ENCODE measurements at places on chromosomes 16 and 17.
A peak's percentile ranks its signal among the peaks of the same experiment; 100 is the strongest.

DNA sequence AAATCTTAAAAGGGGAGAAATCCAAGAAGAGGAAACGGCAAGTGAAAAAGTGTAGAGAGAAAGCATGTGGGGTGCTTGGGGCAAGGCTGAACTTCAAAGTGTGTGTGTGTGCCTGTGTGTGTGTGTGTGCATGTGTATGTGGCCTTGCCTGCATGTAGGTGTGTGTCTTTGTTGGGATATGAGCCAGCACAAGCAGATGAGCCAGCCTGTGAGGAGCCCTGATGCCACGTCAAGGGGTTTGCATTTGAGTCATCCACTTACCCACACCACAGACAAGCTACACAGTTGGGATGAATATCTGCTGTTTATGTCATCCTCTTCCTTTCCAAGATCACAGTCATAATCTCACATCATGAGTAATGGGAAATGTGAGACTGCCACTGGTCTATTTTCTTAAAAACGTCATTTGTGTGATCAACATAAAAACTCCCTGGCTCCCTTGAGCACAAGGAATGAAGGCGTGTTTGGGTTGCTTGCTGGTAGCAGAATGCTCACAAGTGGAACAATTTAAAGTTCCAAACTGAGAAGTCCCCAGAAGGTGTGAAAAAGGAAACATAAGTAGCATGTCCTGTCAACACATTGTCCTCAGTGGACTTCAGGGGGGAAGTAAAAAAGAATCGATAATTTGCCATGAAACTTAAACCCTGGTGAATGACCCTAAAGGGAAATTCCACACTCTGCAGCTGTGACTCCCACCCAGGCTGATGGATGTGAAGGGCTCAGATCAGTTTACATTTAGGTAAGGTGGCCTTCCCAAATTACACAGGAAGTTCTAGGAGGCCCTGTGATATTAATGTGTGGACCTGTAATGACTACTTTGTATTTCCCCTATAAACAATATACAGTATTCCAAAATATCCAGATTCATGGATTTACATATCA lies 14.7 kb downstream of the KCTD19 start:
- DNase-seq: peak; percentile 76

GRCh38 chr17:37671824-37672547 lies 28.7 kb upstream of the DDX52 start:
- no peak for DNase-seq

- DNase-seq: no peak
These were observed 2.1 kb downstream of the VAT1 start for GRCh38 chr17:43020030-43020621.

DNA sequence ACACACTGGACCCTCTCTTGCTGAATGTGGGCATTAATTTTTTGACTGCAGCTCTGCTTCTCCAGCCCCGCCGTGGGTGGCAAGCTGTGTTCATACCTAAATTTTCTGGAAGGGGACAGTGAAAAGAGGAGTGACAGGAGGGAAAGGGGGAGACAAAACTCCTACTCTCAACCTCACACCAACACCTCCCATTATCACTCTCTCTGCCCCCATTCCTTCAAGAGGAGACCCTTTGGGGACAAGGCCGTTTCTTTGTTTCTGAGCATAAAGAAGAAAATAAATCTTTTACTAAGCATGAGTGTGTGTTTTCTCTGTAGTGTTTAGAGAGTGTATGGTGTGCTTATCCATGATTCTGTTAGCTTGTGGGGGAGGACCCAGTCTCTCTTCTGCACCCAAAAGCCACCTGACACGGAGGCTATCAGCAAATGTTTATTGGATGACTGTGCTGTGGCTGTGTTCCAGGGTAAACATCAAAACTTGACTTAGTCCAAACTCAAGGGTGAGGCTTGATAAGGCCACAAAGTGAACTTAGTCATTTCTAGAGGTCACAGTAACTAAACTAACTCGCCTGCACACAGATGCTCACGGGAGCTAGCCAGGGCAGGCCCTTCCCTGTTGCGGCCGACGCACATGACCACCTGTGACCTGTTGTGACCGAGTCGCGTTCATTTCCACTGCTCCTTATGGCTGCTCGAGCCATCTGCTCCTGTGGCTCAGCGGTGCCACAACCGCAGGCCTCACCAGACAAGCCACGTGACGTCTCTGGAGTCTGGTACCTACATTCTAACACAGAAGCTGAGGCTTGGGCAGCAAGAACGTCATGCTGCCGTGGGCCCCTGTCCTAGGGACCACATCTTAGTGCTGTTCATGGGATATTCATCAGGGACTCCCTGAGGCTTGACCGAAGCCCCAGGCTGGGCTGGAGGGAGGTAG lies 9.8 kb upstream of the MED11 start:
- no peak for DNase-seq

DNA sequence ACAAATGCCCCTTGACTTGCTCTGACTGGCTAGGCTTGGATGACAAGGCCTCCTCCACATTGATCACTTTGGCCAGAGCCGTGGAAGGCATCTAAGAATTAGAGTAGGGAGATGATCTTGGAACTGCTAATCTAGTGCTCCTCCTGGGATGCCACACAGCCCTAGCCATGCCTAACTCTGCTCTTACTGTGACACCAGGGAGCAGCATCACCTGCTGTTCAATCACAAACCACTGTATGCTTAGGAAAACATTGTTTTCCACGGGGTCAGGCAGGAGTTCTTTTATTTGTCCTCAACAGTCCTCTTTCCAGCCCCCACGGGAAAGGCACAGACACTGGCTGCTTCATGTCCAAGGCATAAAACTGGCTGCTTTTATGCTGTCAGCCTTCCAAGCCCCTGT lies 46.3 kb downstream of the C16orf78 start:
- no peak for DNase-seq

DNA sequence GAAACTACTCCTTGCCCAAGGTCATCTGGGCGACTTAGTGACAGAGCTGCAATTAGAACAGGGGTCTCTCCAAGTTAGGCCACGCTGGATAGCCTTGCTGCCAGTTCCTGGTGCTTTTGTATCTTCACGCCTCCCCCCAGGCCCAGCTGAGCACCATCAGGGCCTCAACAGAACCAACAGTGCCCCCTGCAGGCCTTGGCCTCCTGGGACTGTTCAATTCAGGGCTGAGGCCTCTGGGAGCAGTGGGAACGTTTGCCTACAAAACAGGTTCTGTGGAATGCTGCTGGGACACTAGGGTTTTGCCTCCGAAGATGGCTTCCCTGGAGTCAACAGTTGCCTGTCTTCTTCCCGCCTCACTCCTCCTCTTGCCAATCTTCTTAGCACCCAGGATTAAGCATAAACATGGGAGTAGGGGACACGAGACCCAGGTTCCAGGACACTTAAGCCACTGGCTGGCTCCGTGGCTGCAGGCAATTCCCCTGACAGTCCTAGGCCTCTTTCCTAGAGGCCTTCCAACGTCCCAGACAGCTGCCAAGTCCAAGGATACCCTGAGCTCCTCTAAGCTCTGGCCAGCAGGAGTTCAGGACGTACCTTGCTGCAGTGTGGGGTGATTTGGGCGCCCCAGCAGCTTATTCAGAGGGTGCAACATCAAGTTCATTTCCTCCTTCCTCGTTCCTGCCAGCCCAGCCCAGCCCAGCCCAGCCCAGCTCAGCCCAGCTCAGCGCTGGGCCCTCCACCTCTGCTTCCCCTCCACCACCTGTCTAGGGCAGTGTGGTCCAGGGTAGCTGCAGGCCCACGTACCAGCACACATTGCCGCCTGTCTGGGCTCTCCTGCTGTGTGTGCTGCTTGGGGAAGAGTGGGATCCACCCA lies 246.6 kb upstream of the RPL38 start:
- peak; percentile 46 for DNase-seq

DNA sequence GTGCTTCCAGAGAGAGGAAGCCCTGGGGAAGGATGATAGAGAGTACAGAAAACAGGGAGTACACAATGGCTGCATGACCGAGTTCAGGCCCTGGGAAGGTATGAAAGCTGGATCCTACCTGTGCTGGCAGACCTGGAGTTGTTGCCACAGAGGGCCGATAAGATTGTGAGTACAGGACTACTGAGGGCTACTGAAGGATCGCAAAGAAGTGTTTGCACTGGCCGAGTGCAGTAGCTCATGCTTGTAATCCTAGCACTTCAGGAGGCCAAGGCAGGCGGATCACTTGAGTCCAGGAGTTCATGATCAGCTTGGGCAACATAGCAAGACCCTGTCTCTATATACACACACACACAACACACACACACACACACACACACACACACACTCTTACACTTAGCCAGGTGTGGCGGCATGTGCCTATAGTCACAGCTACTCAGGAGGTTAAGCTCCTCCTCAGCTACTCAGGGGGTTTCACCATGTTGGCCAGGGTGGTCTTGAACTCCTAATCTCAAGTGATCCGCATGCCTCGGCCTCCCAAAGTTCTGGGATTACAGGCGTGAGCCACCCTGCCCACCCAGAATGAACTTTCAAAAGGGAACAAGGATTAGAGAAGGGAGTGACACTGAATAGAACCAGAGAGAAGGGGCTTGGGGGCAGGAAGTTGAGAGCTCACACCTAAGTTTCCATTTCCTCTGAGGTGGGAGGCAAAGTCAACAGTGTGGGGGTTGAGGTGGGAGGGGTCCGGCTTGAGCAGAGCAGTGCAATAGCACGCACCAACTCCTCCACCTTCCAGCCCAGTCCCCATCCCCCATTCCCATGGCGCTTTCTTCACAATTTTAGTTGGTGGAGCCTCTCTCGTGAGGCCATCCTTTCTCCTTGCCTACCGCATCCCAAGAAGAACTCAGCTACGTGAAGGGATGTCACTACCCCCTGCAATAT lies 7.5 kb downstream of the SCIMP start:
- no peak for DNase-seq

DNA sequence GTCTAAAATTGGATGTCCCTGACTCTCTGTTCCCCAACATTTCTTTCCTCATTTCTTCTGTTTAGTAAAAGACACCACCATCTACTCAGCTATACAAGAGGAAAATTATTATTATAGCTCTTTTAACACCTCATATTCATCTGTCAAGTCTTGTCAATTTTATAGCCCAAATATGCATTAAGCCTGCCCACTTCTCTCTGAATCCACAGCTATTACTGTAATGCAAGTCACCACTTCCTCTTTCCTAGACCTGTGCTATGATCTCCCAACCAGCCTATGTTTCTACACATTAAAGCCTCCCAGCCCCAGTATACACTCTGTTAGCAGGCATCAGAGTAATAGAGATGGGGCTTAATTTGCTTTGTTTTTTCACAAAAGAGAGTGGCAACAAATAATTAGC lies 252.9 kb downstream of the GRIN2A start:
- DNase-seq: no peak

DNA sequence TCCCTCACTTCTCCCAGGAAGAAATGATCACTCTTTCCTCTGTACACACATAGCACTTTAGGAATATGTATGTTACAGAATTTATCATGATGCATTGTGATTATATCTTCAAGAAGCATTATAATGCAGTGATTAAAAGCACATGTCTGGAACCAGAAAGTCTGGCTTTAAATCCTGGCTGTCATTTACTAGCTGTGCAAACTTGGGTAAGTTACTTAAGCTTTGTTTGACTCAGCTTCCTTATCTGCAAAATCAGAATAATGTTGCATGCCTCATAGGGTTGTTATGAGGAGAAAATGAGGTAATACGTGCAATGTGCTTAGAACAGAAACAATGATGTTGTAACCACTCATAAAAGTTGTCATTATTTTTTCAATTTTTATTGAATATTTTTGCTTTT lies 156.3 kb upstream of the ZKSCAN2 start:
- DNase-seq: no peak

DNA sequence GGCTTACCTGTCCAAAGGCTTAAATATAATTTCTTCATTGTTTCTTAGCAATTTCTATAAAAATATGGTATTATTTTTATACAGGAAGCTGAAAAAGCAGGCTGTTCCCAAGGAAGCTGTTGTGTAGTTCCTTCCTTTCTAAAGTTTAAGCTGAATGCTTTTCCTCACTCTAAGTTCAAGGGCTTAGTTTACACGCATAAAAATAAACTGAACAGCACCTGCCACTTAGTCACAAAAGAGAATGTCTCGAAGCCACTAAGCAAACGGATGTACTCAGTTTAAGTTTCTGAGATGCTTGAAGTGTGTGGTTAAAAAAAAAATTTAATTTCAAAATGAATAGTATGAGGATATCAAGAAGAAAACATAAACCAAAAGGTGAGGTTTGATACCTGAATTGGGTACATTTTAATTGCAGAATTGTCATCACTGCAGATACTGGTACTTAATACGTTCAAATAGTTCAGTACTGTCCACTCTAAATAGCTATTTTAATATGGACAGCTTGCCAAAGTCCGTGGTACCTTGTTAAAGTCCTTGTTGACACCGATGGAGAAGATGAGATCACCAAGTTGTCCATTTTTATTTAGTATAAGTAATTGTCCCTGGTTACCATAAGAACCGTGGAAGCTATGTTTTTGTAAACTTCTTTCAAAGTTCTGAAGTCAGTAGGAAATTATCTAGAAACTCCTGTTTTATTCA lies 38.1 kb downstream of the MRTFB start:
- no peak for DNase-seq

GRCh38 chr16:10897134-10897533 lies 20.1 kb downstream of the CIITA start:
- no peak for DNase-seq

DNA sequence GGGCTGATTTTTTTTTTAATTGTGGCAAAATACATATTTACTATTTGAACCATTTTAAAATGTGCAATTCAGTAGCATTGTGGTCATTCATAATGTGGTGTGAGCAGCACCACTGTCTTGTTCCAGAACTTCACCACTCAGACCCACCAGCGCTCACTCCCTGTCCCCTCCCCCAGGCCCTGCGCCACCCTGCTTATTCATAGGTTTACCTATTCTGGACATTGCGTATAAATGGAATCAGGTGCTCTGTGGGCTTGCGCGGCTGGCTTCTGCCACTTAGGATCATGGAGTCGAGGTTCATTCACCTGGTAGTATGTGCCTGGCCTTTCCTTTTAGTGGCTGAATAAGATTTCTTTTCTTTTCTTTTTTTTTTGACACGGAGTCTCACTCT lies 59.4 kb downstream of the NT5M start:
- no peak for DNase-seq

- DNase-seq: no peak
These were observed 25.0 kb downstream of the HOXB1 start for GRCh38 chr17:48505788-48506187.

GRCh38 chr17:47870056-47870455 lies 19.1 kb upstream of the SP6 start:
- DNase-seq: no peak

DNA sequence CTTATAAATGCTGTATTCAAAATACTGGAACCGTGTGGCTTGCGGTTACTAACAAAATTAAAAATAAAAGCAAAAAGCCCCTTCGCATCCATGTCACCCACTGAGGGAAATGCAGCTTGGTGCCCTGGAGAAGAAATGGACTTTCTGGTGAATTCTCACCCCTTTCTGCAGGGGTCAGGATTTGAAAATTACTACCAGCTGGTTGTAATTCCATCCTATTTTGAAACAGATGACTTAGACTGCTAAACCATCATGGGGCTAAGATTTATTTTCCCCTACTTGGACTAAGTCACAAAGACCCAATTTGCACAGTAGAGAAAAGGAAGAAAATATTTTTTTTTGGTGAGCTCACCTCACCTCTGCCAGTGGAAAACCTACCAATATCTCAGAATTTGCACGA lies 111.4 kb upstream of the MYOCD start:
- no peak for DNase-seq

- no peak for DNase-seq
These were observed 9.1 kb downstream of the TEKT3 start for GRCh38 chr17:15332338-15332737.

- DNase-seq: no peak
These were observed 7.7 kb upstream of the NPIPB2 start for GRCh38 chr16:11949527-11949926.

GRCh38 chr17:77677211-77677610 lies 281.3 kb upstream of the TNRC6C start:
- no peak for DNase-seq

- no peak for DNase-seq
These were observed 8.5 kb upstream of the SLC39A11 start for GRCh38 chr17:73101031-73101430.
